Astrocyte of the hippocampus (primary cell): ENCODE measurements at places on chromosomes 2 and 18.

- peak; percentile 13 for DNase-seq
These were observed 277.3 kb downstream of the MBD2 start for GRCh38 chr18:53947092-53947640.

DNA sequence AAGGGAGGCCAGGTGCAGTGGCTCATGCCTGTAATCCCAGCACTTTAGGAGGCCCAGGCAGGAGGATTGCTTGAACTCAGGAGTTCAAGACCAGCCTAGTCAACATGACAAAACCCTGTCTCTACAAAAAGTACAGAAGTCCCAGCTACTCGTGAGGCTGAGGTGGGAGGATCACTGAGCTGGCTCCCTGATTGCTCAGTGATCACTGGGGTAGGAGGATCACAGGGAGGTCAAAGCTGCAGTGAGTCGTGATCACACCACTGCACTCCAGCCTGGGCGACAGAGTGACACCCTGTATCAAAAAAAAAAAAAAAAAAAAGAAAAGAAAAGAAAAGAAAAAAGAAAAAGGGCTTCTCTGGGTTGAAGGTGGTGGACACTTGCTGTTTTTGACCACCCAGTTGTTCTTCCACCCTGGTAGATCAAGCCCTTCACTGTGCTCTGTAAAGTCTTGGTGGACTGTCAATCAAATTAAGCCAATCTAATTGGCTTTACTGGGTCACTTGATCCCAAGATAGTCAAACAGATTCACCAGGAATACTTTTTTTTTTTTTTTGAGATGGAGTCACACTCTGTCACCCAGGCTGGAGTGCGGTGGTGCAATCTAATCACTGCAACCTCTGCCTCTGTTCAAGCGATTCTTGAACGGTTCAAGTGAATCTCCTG, 191.6 kb downstream of the AGPS start:
- no peak for DNase-seq

DNA sequence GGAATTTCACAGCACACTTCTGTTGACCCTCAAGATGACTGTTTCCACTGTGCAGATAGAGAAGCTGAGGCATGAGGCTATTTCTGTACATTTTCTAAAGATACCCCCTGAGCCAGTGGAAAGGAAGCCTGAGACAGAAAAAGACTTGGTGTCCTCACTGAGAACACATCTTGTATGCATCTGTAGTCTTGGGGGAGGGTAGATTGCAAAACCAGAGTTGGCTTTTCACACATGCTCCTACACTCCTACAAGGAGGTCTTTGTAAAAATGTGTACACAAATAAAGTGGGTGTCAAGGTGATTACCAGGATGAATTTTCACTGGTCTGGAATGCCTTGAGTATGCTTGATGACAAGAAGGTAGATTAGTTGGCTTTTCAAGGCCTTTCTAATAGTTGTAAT, 98.0 kb downstream of the KCTD18 start:
- no peak for DNase-seq

DNA sequence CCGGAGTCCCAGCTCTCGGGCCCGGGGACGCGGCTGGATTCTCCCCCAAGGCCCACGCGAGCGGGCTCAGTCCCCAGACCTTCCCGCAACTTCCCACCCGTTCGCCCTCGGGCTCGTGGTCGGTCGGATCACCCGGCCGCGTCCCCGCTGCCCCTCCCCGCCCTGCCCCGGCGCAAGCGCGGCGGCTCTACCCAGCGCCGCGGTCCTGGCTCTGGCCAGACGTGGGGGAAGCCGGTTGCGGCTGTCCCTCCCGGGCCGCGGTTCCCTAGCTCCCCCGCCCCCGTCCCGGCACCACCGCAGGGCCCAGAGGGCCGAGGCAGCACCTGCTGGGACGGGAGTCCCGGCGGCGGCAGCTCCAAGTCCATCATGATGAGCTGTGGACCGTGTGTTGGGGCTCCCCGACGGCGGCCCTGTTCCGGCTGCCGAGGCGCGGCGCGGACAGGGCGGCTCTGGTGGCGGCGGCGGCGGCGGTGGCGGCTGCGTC, 276 bp downstream of the NFE2L2 start:
- DNase-seq, result no peak

DNA sequence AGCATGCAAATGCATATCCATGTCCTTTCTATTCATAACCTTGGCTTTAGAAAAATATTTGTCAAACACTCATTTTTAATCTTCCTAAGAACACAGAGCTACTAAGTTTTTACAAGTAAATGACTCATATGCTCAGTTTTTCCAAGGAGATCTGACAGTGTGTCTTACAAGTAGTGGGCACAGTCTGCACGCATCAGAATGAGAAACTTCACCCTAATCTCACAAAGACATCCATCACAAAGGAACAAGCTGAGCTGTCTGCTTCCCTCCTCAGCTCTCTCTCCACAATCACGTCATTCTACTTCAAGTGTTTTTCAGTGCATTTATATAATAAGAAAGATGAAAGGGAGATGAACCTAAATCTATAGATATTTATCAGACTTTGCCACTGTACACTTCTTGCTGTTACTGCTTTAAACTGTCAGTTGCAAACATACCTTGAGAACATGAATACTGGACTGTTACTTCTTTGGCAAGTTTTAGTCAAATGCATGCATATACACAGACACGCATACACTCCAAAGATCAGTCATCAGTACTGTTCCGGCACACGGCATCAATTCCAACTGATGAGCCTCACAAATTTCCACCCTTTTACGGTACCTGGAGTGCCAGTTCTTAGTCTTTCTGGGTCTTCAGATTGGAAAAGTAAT, 75.7 kb downstream of the RBMS1 start:
- DNase-seq, result peak; percentile 85

GRCh38 chr2:170607171-170607570, 108.0 kb upstream of the SP5 start:
- no peak for DNase-seq

- peak; percentile 68 for DNase-seq
These were observed 34.9 kb downstream of the OSBPL1A start for GRCh38 chr18:24362757-24363156.

- no peak for DNase-seq
These were observed 127.0 kb downstream of the CELF4 start for GRCh38 chr18:37438417-37439180.

DNA sequence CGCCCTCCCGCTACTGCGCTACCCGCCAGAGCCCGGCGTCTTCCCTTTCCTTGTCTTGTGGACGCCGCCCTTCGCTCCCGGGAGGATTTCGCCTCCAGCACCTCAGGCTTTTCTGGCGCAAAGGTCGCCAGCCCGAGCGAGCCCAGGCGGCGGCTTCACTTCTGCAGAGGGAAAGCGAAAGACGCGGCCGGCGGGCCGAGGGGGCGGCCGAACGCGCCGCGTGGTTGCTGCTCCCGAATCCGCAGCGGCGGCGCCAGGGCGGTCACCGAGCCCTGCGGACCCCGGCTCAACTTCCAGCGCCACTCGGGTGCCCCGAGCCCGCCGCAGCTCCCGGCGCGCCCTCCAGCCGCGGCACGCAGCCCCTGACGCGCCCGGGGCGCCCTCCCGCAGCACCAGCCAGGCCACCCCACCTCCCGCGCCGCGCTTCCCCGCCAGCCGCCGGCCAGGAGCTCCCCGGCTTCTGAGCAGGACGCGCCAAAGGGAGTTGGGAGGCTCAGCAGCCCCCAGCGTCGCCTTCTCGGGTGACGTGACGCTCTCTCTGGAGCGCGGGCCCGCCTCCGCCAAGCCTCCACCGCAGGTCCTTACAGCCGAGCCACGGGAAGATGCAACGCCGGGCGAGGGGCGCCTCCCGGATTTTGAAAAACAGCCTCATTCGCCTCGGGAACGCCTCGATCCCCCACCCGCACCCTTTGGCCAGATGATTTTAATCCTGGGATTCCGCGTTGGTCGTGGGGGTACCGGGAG, 84.9 kb upstream of the EPB41L3 start:
- peak; percentile 64 for DNase-seq

GRCh38 chr2:73212098-73212447, 2.0 kb upstream of the SMYD5 start:
- no peak for DNase-seq

DNA sequence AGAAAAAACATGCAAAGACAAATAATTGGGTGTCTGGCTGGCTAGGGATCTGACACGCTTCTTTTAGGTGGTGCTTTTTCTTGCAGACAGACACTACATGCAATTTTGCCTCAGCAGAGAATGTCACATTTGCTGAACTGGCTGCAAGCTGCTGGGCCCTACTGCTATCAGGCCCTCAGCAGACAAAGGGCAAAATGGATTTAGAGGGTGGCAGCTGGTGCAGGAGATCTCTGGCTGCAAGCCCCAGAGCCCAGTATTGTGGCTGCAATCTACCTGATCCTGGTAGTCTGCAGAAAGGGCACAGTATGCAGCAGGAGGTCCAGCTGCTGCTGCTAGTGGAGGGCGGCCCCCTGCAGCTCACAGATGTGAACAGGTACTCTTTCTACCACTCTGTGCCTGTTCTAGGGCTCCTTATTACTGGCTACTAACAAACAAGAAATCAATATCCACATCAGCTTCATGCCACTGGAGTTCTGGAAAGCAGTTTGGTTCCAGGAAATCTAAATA, 796.7 kb upstream of the CELF4 start:
- DNase-seq, result no peak

DNA sequence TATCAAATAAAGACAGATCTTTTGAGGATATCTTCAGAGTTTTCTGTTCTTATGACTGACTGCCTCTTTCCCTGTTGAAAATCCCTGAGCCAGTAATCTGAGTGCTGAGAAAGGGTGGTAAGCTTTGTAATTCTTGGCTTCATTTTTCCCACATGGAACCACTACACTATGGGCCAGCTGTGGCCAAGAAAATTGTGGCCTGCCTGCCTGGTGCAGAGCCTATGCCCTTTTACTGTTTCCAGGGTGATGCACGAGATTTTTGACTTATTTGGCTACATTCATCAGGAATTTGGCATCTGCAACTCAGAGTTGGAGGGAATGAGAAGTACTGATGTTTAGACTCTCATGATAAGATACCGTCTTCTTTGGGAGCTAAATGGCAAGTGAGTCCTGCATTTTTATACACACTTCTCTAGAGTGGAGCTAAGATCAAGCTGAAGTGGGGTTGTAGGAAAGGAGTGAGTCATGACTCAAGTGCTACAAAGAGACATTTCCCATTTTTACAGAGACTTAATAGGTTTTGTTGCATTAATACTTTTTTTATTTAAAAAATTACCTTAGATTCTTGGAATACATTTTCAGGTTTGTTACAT, 328.2 kb upstream of the CDH7 start:
- DNase-seq, result peak; percentile 2

- DNase-seq, result peak; percentile 50
These were observed 234.9 kb downstream of the PHLPP1 start for GRCh38 chr18:62950246-62950645.

GRCh38 chr2:14951569-14952285, 319.2 kb downstream of the LRATD1 start:
- DNase-seq, result no peak

- DNase-seq, result no peak
These were observed 8.9 kb upstream of the DGUOK start for GRCh38 chr2:73917696-73918207.

- DNase-seq, result no peak
These were observed 796.1 kb downstream of the EPHA4 start for GRCh38 chr2:220775856-220776488.

GRCh38 chr2:51881673-51882072, 849.7 kb upstream of the NRXN1 start:
- no peak for DNase-seq

GRCh38 chr2:231390667-231391066, 4.8 kb upstream of the B3GNT7 start:
- no peak for DNase-seq

GRCh38 chr2:11969774-11970173, 223.3 kb downstream of the LPIN1 start:
- DNase-seq, result no peak

DNA sequence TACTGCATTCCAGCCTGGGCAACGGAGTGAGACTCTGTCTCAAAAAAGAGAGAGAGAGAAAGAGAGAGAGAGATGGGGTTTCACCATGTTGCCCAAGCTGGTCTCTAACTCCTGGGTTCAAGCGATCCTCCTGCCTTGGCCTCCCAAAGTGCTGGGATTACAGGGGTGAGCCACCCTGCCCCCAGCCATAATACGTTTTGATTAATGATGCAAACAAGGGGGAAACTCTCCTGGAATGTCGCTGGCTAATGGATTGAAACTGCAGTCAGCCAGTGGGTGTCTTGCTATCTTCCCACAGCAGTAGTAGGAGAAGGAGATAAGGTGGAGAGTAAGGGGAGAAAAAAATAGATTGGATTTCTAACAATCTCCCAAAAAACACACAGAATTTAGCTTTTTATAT, 9.5 kb upstream of the RTN4 start:
- no peak for DNase-seq

DNA sequence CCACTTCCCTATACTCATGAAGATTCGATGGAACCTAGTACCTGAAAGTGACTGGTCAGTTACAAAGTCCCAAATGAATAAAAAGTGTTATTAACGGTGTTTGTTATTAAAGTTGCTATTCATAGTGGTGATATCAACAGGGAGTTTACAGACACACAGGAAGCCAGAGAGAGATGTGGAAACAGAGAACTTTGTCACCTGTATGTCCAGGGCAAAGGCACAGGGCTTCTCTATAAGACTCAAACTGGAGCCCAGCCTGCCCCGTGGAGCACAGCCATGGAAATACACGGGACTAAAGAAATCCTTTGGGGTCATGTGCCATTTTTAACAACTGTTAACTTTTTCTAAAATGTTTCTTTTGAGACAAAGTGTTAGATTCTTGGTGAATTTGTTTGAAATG, 68.5 kb downstream of the KLF7 start:
- DNase-seq, result no peak

- DNase-seq, result no peak
These were observed 26.1 kb upstream of the SPTBN1 start for GRCh38 chr2:54429811-54430551.

- no peak for DNase-seq
These were observed 55.2 kb downstream of the TRAPPC12 start for GRCh38 chr2:3434654-3435053.

- DNase-seq, result no peak
These were observed 181.0 kb downstream of the AGAP1 start for GRCh38 chr2:235674812-235675211.

GRCh38 chr2:70140791-70141211, 50.0 kb downstream of the C2orf42 start:
- DNase-seq, result no peak

- no peak for DNase-seq
These were observed 63.0 kb downstream of the MCFD2 start for GRCh38 chr2:46852598-46852997.

DNA sequence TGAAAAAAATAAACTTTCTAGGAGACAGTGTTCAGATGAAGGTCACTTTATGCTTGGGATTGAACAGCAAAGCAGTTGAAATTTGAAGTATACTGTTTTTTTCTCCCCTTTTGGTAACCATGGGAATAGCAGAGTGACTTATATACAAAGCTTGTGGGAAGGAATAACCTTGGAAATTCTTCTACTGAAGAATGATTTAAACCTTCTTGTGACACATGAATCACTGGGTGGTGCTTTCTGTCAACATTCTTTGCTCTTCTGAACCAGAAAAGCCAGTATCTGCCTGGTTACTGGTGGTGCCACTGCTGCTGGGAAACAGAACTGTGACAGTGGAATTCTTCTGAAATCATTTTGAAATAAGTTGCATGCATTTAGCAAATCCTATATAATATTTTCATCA, 39.4 kb upstream of the RND3 start:
- peak; percentile 90 for DNase-seq

GRCh38 chr18:906416-907114, 1.9 kb downstream of the ADCYAP1 start:
- DNase-seq, result peak; percentile 25
